ENCODE measurements at places on chromosomes 5 and 9. TPM values are rescaled to one million over a fixed set of nuclear protein-coding genes. Genes with fewer than 3 reads are reported as not detected.
A peak's percentile ranks its signal among the peaks of the same experiment; 100 is the strongest.

DNA sequence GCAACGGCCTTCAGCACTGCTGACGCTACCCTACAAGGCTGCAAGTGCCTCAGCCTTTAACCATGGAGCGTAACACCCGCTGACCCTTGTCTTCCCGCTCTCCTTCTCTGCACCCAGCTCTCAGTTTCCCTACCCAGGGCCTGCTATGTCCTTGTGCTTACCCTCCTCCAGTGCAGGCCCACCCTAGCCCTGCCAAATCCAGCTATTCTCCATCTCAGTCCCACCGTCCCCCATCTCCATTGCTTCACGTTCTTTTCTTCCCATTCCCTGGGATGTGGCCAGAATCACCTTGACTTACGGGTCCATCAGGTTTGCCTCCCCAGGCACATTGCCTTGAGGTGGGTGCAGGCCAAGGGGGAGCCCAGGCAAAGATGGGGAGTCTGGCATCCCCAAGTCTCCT, 91.2 kb downstream of the PAX5 start:
- no peaks in the 10 kb centered on the region for H3K36me3 ChIP-seq
- no peak for DNase-seq
- no peak overlapping the region for H3K4me3 ChIP-seq
- H3K27me3 ChIP-seq: peaks cover 3% of the 10 kb centered on the region
- H3K27ac ChIP-seq: no peak overlapping the region

GRCh38 chr5:172800088-172800551, 29.1 kb upstream of the DUSP1 start:
- H3K36me3 ChIP-seq: no peaks in the 10 kb centered on the region
- DNase-seq: no peak
- no peak overlapping the region for H3K4me3 ChIP-seq
- H3K27ac ChIP-seq: no peak overlapping the region
- no peaks in the 10 kb centered on the region for H3K27me3 ChIP-seq
- peaks cover 12% of the 10 kb centered on the region for H3K4me1 ChIP-seq

The GZMA gene
- 2.4 TPM for total RNA-seq

GRCh38 chr5:38404667-38405276, 146.4 kb downstream of the EGFLAM start:
- no peaks in the 10 kb centered on the region for H3K4me1 ChIP-seq
- H3K27me3 ChIP-seq: peaks cover 30% of the 10 kb centered on the region
- H3K27ac ChIP-seq: no peak overlapping the region
- H3K4me3 ChIP-seq: no peak overlapping the region
- H3K36me3 ChIP-seq: no peaks in the 10 kb centered on the region

The ARSI gene
- total RNA-seq: not detected

The POU5F2 gene
- total RNA-seq: 0.40 TPM

The FAM151B gene
- 0.63 TPM for total RNA-seq

- H3K36me3 ChIP-seq: no peaks in the 10 kb centered on the region
- peaks cover 24% of the 10 kb centered on the region for H3K4me1 ChIP-seq
- peak overlapping the region; percentile 62 for H3K4me3 ChIP-seq
- DNase-seq: no peak
These were observed 2.1 kb upstream of the NFIB start for GRCh38 chr9:14315875-14316601.

The OTP gene
- total RNA-seq: not detected

DNA sequence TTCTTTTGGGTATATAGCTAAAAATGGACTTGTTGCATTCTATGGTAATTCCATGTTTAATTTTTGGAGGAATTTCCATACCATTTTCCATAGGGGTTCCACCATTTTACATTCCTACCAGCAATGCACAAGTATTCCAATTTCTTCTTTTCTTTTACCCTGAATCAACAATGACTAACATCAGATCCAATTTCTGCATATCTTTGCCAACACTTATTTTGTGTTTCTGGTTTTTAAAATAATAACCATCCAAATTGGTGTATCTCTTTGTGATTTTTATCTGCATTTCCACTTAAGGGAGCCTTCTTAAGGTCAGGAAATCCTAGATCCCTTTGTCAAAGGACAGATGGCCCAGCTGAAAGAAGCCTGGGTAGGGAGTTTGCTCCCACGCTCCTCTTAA, 29.5 kb upstream of the SMU1 start:
- H3K27ac ChIP-seq: no peak overlapping the region
- DNase-seq: no peak
- H3K4me3 ChIP-seq: no peak overlapping the region

GRCh38 chr5:2674456-2674855, 77.0 kb downstream of the IRX2 start:
- no peaks in the 10 kb centered on the region for H3K4me1 ChIP-seq
- no peaks in the 10 kb centered on the region for H3K27me3 ChIP-seq
- H3K36me3 ChIP-seq: no peaks in the 10 kb centered on the region
- H3K4me3 ChIP-seq: no peak overlapping the region
- no peak overlapping the region for H3K27ac ChIP-seq

DNA sequence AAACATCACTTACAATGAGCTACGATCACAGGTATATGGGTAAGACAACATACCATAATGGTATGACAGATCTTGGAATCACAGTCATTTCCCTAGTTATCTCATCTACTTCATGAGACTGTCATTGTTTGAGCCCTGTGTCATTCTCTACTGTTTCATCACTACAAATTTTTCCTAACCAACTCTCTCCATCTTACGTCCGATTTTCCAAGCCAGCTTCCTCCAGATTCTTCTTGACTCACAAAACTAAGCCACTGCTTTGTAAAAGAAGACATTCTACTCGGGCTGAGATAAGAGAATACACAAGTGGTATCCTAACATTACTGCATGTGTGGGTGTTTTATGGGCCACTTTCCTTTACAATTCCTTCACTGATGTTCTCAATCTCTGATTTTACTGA, 49.6 kb downstream of the SERINC5 start:
- H3K27ac ChIP-seq: peak overlapping the region; percentile 88
- no peak overlapping the region for H3K4me3 ChIP-seq
- H3K36me3 ChIP-seq: peaks cover 37% of the 10 kb centered on the region
- DNase-seq: no peak

The C9orf43 gene
- total RNA-seq: 1.1 TPM

The C5orf52 gene
- not detected for total RNA-seq

DNA sequence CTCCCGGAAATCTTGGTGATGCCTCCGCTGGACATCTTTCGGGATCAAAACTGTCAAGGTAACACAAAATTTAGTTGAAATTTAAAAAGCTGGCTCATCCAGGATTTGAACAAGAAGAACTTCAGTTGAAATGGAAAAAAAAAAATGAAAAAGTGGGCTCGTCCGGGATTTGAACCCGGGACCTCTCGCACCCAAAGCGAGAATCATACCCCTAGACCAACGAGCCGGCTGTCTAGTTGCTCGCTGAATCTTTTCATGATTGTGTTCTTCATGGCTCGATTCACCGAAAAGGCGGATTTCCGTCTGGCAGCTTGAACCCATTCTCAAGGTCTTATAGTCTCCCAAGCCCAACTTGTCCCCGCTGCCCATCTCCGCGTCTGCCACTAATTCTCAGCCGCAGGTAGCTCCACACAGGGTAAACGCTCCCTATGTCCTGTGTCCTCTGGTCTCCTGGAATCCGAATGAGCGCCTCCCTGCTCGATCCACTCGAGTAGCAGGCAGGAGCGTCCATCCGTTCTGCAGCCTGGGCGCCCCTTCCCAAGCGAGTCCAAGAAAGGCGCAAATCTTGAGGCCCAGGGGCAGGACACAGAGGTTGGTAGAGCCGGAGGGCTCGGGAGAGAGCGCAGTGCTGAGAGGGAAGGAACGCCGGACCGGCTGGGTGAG, 16.2 kb downstream of the TRIM7 start:
- H3K36me3 ChIP-seq: peaks cover 14% of the 10 kb centered on the region
- DNase-seq: peak; percentile 85
- H3K27ac ChIP-seq: peak overlapping the region; percentile 95
- H3K4me3 ChIP-seq: peak overlapping the region; percentile 88

DNA sequence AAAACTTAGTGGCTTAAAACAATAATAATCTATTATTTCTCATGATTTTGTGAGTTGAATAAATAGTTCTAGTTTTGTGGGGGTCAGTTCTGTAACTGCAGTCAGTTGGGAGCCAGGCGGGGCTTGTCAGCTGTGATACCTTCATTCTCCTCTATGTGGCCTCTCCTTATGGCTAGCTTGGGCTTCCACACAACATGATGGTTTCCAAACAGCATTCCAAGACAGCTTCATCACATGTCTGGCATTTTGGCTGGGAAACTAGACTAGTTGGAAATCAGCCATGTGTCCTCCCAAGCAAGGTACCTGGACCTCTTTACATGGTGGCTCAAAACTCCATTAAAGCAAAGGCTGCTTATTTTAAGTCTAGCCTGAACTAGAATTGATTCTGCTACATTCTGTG, 61.4 kb upstream of the RANBP3L start:
- no peaks in the 10 kb centered on the region for H3K4me1 ChIP-seq
- no peaks in the 10 kb centered on the region for H3K36me3 ChIP-seq
- no peak overlapping the region for H3K4me3 ChIP-seq
- no peak for DNase-seq
- H3K27ac ChIP-seq: no peak overlapping the region
- no peaks in the 10 kb centered on the region for H3K27me3 ChIP-seq

DNA sequence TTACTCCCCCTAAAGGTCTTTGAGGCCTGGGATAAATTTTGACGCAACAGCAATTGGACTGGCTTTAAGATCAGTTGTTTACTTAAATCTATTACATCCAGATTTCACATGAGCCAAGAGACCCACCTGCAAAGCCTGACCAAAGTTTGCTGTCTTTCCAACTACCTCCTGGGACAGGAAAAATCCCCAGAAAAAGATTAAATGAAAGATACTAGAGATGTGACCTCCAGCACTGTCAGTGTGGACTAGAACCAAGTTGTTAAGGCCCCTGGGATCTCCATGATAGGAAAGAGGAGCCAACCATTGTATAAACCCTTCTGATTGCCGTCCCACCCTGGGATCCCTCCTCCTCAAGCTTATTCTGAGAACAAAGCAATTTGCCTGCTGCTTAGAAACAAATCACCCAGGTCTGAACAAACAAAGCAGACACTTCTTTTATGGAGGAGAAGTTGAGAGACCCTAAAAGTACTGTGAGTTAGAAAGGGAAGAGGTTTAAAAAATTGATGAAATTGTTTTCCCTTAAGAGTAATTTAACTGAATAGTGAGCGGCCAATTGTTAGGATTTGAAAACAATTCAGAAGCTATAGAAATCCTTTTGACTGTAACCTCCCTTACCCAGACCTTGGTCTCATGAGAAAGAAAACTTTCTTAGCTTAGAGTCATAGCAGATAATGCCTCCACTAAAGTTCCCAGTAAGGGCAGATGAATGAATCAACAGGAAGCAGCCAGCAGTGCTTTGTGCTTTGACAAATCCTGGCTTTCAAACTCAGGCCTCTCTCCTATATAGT, 255.2 kb downstream of the TMEM167A start:
- H3K36me3 ChIP-seq: no peaks in the 10 kb centered on the region
- H3K27me3 ChIP-seq: no peaks in the 10 kb centered on the region
- no peak overlapping the region for H3K27ac ChIP-seq
- H3K4me1 ChIP-seq: peaks cover 21% of the 10 kb centered on the region

The OTULINL gene
- total RNA-seq: 10.9 TPM

GRCh38 chr9:106753155-106753671, 109.8 kb upstream of the ZNF462 start:
- H3K27me3 ChIP-seq: no peaks in the 10 kb centered on the region
- no peak for DNase-seq
- H3K27ac ChIP-seq: no peak overlapping the region
- no peaks in the 10 kb centered on the region for H3K36me3 ChIP-seq
- H3K4me3 ChIP-seq: no peak overlapping the region

The P4HA2 gene
- 8.9 TPM for total RNA-seq

- no peaks in the 10 kb centered on the region for H3K4me1 ChIP-seq
- H3K36me3 ChIP-seq: no peaks in the 10 kb centered on the region
- H3K27me3 ChIP-seq: no peaks in the 10 kb centered on the region
- H3K27ac ChIP-seq: no peak overlapping the region
- no peak for DNase-seq
These were observed 119.8 kb upstream of the CDH9 start for GRCh38 chr5:27158171-27158570.

DNA sequence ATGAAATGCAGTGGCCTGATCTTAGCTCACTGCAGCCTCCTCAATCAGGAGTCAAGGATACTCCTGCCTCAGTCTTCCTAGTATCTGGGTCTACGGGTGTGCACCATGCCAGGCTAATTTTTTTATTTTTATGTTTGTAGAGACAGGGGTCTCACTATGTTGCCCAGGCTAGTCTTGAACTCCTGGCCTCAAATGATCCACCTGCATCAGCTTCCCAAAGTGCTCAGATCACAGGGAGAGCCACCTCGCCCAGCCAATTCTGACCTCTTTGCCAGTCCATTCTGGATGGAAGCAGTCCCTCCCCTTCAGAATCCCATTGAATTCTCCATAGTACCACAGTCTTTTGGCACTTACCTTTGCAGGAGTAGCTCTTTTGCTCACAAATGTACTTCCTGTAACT, 1.7 kb upstream of the CANX start:
- DNase-seq: no peak
- H3K36me3 ChIP-seq: peaks cover 24% of the 10 kb centered on the region
- peak overlapping the region; percentile 94 for H3K4me3 ChIP-seq
- no peaks in the 10 kb centered on the region for H3K27me3 ChIP-seq
- H3K4me1 ChIP-seq: peaks cover 28% of the 10 kb centered on the region

GRCh38 chr9:10704720-10705119, 91.9 kb upstream of the PTPRD start:
- no peak overlapping the region for H3K4me3 ChIP-seq
- no peaks in the 10 kb centered on the region for H3K36me3 ChIP-seq
- no peaks in the 10 kb centered on the region for H3K4me1 ChIP-seq
- DNase-seq: no peak

The IRX2 gene
- not detected for total RNA-seq

- no peaks in the 10 kb centered on the region for H3K27me3 ChIP-seq
- H3K4me1 ChIP-seq: peaks cover 32% of the 10 kb centered on the region
- peak within 1 kb of the TSS; percentile 93 for H3K4me3 ChIP-seq
- H3K27ac ChIP-seq: peak within 1 kb of the TSS; percentile 97
- H3K36me3 ChIP-seq: peaks cover 51% of the 10 kb centered on the region
These were observed at the start of gene PTGER4 for GRCh38 chr5:40679913-40680681. Gene PTGER4, plus strand, starts transcription at chr5:40679915. Its CDS starts 1,079 bp downstream, at chr5:40680994.

- DNase-seq: no peak
- no peak overlapping the region for H3K4me3 ChIP-seq
- no peaks in the 10 kb centered on the region for H3K27me3 ChIP-seq
- no peak overlapping the region for H3K27ac ChIP-seq
- H3K36me3 ChIP-seq: no peaks in the 10 kb centered on the region
These were observed 440.6 kb upstream of the MPDZ start for GRCh38 chr9:13719981-13720676.

- DNase-seq: no peak
- H3K36me3 ChIP-seq: no peaks in the 10 kb centered on the region
- no peak overlapping the region for H3K4me3 ChIP-seq
These were observed 69.7 kb downstream of the MEF2C start for GRCh38 chr5:88813244-88813643.

The ORM2 gene
- total RNA-seq: not detected

- DNase-seq: no peak
- H3K27me3 ChIP-seq: peaks cover 4% of the 10 kb centered on the region
- no peaks in the 10 kb centered on the region for H3K36me3 ChIP-seq
- H3K4me3 ChIP-seq: no peak overlapping the region
These were observed 222.6 kb downstream of the EBF1 start for GRCh38 chr5:158877124-158877581.

The SLC6A7 gene
- not detected for total RNA-seq

The ZBED3 gene
- total RNA-seq: 2.2 TPM

The TMC1 gene
- not detected for total RNA-seq
